Iris pigment epithelial cell (primary cell): ENCODE measurements at places on chromosomes 11 and 22.

DNA sequence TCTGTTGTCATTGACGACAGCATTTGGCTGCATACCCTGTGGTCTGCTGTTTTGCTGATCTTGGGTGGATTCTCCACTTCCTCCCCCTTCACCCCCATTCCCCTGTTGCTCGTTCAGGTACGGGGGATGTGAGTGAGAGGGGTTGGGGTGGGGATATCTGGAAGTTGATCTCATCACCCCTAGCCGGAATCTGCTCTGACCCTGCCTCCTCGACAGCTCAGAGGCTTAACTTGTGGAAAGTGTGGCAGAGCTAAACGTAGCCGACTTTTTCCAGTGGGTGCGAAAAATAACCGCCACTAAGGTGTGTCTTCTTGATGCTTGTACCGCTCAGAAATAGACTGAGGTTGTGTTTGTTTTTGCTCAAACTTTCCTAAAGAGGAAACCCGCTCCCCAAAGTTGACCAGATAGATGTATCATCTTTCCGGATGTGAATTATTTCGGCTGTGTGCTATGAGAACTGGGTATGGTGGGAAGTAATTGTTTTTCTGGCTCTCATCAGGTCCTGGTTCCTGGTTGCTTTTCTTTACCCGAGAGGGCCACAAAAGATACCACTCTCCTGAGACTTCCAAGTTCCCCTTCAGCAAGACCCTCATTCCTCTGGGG lies 6.6 kb downstream of the ZBTB16 start:
- DNase-seq, result no peak

DNA sequence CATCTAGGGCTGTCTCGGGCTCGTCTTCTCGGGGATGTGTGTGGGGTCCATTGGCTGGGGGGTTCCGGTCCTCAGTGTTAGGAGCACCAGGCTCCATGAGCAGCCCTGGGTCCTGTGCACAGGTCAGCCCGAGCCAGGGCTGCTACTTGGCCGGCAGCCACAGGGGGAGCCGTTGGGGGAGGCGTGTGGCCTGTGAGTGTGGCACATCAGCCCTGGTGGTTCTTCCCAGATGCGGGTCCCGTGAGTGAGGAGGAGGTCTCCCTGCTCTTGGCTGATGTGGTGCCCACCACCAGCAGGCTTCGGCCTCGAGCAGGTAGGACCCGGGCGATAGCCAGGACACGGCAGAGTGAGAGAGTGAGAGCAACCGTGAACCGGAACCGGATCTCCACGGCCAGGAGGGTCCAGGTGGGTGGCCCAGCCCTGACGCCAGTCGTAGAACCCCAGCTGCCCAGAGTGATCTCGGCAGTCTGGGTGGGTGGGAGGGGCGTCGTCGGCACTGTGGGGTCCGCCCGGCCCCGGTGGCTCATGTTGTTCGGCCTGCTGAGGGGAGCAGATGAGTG lies 18.5 kb downstream of the IRF7 start:
- no peak for DNase-seq

DNA sequence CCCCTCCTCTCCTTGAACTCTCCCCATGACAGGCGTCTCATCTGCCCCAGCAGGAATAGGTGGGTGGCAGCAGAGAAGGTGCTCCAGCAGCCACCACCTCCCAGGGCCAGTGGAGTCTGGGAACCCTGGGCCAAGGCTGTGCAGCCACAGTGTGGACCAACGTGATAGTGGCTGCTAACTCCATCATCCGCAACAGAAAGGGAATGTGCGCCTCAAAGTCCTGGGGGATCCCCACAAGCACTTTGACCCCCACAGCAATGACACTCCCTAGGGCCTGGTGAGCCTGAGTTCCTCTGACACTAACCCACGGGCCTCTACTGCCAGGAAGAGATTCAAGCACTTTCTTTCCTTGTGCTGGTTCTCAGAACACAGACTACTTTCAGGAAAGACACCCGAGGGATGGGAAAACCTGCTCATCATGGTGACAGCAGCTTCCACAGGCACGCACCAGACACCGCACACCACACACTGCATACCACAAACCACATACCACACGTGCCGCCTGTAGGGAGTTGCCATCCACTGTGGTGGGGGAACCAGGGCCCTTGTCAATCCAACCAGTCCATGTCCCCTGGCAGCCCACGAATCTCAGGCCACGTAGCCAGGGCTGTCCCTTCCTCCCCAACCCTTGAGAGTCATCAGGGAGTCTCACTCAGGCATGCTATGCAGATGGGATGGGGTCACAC lies 3.4 kb upstream of the SLC25A1 start:
- no peak for DNase-seq

DNA sequence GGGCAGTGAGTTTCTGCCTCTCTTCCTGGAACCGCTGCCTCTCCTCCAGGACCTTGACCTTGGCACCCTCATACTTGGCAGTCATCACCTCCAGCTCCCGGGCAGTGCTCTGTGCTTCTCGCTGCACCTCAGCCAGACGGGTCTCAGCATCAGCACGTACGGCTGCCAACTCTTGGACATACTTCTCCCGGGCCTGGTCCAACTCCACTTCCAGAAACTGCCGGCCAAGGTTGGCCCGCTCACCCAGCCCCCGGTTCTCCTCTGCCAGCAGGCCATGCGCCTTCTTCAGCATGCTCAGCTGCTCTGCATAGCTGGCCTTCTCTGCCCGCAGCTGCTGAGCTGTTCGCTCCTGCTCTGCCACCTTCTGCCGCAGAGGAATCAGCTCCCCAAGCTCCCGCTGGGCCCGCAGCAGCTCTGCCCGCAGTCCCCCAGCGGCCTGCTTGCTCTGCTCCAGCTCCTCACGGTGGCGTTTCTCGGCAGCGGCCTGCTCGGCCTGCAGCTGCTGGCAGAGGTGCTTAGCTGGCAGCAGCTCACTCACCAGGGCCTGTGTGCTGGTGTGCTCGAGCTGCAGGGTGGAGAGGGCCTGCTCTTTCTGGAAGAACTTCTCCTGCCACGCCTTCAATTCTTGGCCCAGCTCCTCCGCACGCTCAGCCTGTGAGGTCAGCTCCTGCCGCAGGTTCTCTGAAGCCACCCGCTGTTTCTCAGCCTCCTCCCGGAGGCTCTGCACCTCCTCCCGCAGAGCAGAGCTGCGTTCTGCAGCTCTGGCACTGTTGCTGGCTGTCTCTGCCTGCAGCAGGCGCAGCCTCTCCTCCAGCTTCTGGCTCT lies 14.4 kb downstream of the IL18BP start:
- DNase-seq, result peak; percentile 63

DNA sequence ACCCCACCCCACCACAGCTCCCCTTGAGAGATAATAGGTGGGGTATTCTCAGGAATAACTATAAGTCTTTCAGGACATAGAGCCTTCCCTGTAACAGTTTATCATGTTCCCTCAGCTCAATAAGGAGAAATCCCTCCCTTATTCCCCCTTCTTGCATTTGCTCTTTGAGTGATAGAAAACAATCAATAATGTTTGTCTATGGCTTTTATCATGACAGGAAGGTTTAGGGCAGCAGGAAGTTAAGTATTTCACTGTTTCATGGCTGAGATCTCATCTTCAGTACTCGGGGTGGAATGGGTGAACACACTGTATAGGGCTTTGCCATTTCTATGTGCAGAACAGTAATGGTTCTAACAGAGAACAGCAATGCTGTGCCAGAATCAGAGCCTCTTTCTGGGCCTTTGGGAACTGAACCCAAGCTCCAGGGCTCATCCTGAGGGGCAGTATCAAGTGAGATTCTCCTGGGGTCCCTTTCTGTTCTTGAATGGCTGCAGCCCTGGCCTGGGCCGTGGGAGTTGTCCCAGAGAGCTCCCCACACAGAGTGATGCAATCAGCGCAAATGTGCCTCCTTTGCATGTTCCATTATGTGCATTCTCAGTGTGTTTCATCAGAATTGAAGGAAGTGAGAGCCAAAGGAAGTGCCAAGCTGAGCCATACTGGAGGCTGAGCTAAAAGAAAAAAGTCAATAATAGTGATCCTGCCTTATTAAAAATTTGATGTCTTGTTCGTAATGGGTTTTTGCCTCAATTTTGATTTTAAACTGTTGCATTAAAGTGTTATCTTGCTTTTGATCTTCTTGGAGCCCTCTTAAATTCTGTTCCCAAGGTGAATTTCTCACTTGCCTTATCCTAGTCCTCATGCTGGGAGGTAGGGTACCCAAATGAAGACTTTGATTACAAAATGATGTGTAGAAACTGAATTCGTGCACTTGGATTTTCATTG lies 2.9 kb upstream of the CYP2R1 start:
- DNase-seq, result peak; percentile 56

DNA sequence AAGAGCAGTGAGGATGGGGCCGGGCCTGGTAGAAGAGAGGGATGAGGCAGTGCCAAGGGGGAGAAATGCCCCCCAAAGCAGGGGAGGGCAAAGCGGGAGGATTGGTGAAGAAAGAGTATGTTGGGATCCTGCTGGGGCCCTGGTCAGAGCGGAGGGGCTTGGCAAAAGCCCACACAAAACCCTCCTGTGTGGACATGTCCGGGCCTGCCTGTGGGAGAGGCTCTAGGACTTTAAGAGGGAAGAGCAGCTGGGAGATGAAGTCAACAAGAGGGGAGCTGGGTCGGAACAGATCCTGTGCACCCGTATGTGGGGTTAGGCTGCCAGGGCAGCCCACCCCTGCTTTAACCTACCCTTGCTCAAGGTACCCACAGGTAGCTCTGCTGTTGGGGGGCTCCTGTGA lies 25.8 kb downstream of the ART5 start:
- no peak for DNase-seq

DNA sequence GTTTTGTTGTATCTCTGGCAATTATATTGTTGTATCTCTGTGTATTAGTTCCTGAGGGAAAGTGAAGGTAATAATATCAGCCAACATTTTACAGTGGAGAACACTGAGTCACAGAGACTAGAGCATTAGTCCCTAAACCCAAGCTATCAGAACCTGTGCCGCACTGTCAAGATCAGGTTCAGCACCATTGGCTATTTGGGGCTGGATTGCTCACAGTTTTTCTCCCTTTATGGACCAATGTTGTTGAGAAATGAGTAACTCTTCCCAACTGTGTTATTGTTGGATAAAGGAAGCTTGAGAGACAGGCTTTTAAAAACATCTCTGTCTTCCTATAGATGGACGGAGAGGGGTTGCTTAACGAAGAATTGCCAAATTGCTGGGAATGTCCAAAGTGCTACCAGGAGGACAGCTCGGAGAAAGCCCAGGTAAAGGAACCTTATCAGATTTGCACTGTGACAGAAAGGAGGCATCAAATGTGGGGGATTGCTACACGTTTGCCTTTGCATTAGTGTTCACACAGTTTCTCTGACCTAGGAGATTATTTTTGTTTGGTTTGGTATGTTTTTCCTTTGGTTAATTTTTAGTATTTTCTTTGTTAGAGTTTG lies 18.2 kb upstream of the GRK2 start:
- no peak for DNase-seq

GRCh38 chr22:23533771-23534191 lies 46.3 kb downstream of the IGLL1 start:
- no peak for DNase-seq

DNA sequence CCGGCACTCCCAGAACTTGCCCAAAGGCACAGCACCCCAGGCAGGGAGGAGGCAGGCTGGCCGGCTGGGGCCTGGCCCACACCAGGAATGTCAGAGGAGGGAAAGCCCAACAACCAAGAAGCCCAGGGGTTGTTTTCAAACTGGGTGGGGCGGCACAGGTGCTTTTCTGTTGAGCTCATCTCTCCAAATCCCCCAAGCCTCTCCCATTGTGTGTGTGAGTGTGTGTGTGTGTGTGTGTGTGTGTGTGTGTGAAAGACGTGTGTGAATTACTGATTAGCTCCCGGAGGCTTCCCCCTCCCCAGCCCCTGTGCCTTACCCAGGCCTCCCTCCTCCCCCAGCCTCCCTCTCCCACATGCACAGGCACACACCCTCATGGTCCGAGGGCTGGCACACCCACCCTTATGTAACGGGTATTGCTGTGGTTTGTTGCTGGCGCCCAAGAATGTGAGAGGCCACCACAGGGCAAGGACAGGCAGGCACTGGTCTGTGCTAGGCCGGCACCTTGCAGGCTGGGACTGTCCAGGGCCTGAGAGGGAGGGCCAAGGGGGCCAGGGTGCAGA lies 15.9 kb downstream of the TRIM29 start:
- no peak for DNase-seq

GRCh38 chr22:29194184-29194583 lies 11.5 kb upstream of the EMID1 start:
- DNase-seq, result no peak

DNA sequence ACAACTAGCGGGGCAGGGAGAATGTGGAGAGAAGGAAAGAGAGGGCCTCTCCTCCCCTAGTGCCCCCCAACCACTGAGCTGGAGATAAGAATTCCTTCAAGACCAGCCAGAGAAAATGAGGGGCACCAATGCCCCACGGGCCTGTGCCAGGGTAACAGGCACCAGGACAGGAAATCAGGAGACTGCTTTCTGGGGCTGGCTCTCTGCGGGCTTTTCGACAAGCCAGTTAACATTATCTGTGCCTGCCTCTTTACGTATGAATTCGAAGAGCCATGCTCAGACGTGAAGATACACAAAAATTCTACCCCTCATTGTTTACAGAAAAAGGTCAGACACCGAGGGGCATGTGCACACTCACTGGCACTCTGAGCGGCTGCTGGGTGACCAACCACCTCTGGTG lies 52.1 kb downstream of the MYH9 start:
- DNase-seq, result no peak

- DNase-seq, result no peak
These were observed 46.5 kb downstream of the PISD start for GRCh38 chr22:31615491-31615860.

DNA sequence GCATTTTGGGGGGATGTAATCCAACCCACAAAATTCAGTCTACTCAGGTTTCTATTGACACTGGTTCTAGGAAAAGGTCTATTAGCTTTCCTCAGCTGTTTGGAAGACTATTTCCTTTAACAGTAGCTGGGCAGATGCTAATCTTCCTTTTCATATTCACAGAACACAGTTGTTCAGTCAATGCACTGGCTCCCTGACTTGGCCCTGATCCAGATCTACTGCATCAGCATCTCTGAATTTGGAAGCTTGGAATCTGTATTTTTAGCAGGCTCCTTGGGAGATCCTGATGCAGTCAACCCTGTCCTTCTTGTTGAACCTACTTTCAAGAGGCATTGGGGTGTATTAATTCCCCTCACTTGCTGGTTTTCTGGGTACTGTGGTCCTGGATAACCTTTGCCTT lies 6.3 kb downstream of the HTATIP2 start:
- DNase-seq, result no peak

DNA sequence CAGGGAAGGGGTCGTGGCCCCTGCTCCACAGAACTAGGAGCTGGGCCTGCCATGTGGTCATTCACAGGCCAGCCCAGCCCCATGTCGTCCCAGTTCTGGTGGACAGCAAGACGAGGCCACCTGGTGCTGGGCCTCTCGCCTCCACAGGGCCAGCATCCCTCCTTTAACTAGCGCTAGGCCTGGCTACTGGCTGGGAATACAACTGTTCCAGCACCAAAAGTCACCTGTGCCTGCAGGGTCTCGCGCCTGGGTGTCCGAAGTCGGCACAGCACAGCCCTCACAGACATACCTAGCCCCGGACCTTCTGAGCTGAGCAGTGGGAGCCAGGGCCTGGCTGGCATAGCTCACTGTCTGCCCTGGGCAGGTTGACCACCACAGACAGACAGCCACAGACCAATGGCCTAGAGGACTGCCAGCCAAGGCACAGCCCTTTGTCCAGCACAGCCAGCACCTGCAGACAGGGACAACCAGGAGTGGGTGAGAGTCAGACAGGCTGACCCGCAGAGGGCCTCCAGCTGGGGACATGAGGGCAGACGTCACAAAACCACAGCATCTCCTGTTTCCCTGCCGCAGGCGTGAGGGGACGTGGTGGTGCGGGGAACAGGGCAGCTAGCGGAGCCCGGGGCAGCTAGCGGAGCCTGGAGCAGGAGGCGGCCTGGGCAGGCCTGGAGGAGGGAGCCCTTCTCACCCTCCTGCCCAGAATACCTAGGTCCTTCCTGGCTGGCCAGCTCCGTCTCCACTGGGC lies 27.2 kb upstream of the TH start:
- no peak for DNase-seq
